K562 (cell line): ENCODE measurements at places on chromosomes 12 and 14.

- DNase-seq = peak; percentile 0
Measured at GRCh38 chr12:34401659-34402227, 379.4 kb downstream of the ALG10 start.

DNA sequence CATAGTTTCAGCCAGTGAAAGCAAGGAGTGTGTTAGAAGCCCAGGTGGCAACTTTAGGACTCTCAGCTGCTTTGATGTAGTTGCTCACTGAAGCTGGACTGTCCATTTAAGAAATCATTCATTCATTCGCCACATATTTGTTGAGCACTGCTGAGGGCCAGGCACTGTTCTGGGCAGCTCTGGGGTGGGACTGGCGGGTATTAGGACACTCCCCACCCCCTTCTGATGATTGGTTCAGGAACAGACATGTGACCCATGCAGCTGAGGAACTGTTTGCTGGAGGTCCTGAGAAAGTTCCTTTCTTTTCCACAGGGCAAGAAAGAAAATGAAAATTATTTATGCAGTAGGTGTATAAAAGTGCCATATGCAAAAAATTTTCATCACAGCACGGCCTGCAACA is 70.3 kb upstream of the CHST11 start:
- peak; percentile 43 for DNase-seq

DNA sequence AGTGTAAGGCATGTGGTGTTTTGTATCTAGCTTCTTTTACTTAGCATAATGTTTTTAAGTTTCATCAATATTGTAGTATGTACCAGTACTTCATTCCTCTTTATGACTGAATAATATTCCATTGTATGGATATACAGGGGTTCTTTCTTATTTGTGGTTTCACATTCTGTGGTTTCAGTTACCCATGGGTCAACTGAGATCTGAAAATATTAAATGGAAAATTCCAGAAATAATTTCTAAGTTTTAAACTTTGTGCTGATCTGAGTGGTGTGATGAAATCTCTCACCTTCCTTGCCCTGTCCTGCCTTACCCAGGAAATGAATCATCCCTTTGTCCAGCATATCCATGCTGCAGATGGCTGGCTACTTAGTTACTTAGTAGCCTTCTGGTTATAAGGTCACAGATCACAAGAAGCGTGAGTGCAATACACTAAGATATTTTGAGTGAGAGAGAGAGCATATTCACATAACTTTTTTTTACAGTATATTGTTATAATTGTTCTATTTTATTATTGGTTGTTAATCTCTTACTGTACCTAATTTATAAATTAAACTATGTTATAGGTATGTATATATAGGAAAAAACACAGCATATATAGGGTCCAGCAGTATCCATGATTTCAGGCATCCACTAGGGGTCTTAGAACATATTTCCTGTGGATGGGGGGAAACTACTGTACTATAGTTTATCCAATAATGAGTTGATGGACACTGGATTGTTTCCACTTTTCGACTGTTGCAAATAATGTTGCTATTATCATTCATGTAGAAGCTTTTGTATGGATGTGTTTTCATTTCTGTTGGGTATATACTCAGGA is 59.6 kb upstream of the LRTM2 start:
- no peak for DNase-seq

DNA sequence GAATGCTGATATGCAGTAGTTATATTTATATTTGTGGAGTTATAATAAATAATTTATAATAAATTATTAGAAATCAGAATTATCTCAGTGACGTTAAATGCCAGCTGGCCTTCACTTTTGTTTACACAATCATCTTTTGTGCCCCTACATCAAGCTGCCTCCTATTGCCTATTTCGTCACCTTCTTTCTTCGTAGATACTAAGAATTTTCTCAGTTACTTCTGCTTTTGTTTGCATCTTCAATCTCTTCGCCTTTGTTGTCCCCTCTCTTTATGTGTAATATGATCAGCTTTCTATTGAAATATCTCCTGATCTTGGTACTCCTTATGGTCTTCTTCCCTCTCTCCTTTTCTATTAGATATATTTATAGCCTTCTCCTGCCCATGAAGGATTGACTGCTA is 197.0 kb downstream of the ERC1 start:
- DNase-seq = no peak

DNA sequence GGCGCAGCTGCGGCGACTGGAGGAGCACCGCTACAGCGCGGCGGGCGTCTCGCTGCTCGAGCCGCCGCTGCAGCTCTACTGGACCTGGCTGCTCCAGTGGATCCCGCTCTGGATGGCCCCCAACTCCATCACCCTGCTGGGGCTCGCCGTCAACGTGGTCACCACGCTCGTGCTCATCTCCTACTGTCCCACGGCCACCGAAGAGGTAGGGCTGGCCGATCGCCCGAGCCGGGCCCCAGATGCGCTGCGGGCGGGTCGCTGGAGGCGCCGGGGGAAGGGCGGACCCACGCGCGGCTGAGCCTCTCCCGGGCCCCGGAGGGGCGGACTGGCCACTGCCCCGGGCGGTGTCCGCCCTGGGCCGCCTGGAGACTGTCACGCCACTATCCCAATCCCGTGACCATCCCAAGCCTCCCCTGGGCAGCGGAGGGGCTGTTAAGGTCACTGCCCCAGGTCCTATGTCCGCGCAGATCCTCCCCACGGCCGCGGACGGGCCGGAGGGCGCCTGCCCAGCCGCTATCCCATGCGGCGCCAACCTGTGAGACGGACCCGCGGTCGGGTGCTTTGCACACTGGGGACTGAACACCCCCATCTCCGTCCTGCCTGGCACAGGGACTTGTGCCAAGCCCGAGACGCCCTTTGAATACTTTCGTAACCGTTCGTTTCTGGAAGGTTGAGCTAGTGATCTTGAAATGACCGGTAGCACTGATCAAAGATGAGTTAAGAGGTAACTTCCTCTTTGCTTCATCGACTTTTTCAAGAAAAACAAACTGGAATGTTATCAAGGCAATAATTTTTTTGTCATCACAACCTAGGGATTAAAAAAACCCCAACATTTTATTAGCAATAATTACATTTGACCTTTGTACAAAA is 725 bp downstream of the CHPT1 start:
- DNase-seq = peak; percentile 49

DNA sequence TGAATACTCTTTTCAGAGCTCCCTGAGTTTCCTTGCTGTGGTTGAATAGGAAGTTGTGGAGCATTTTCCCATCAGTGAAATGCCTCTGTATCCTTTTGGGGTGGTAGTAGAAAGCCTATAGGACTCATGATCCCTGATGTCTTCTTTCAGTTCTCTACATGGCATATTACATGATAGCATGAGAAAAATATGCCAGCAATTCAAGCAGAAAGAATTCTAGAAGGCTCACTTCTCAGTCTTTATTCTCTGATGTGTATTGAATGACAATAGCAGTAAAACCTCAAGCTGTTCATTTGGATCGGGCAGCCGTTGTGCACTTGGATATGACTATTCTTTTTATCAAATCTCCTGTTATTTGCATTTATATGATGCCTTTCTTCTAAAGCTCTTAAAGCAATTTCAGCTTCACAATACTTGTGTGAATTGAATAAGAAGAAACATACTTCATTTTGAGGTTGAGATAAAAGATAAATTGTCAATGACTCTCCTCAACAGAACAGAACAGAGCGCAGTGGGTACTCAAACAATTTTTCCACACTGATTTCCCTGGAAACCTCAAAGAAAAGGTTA is 251.5 kb upstream of the FBXO33 start:
- DNase-seq = no peak

DNA sequence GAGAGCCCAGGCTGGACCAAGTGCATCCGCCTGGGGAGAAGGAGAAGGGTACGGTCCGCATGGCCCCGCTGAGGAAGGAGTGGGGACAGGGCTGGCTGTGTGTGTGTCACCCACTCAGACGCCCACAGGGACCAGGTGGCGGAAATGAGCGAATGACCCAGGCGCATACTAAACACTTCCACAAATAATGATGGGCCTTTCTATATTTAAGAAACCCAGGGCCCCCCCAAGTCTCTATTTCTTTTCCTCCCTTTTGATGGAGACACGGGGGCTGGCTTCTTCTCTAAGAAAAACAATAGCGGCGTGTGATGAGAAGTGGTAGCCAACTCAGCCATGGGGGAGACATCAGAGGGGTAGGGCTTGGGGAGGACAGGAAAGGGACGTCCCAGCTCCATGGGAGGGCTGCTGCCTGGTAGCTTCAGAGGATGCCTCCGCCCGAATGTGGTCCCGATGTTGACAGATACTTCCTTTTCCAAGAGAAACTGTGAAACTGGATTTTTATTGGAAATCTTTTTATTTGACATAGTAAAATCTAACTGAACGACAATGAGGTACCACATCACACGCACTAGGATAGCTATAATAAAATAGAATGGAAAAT is 6.3 kb upstream of the MAP1LC3B2 start:
- DNase-seq = no peak

- DNase-seq = no peak
Measured at GRCh38 chr14:41403360-41403759, 203.3 kb upstream of the LRFN5 start.

DNA sequence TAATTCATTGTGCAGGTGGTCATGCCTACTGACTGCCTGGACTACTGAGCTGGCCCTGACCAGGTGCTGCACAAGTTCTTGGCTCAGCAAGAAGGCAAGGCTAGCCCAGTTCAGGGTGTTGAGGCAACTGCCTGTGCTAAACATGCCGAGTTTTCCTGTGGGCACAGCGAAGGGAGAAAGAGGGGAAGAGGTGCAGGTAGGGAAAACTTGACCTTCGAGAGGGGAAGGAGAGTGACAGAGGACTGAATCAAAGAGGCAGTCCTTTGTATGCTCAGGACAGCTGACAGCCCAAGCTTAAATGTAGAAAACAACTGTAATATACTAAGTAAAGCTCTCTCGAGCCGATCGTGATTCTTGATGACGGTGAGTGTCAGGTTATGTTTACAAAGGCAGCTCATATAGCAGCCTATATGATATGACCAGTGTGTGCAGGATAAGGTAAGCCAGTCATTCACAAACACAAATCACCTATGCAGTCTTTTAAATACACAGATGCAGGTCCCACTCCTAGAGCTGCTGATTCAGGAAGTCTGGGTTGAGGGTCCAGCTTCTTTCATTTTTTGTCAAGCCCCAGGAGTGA is 2.6 kb downstream of the IRAK3 start:
- no peak for DNase-seq

GRCh38 chr14:62429683-62430082 is 615.6 kb downstream of the KCNH5 start:
- no peak for DNase-seq

GRCh38 chr14:73323896-73324399 is 86.6 kb downstream of the PAPLN start:
- DNase-seq = no peak

DNA sequence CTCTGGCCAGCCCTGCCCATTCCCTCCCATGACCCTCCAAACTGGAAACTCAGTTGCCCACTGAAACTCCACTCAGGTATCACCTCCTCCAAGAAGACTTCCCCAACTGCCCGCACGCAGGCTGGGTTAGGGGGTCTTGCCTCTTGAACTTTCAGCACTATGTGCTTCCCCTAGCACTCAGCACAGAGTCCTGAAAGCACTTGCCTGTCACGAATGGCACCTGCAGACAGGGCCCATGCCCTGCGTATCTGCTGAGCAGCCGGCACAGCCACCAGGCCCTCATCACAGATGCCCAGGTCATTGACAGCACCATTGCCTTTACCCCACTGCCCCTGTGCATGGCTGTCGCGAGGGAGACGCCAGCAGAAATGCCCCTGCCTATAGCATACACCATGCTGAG is 11.2 kb downstream of the CCDC88C start:
- no peak for DNase-seq

GRCh38 chr14:102778338-102779083 is 1.3 kb downstream of the TRAF3 start:
- no peak for DNase-seq

- no peak for DNase-seq
Measured at GRCh38 chr14:85536833-85537190, 6.9 kb downstream of the FLRT2 start.

DNA sequence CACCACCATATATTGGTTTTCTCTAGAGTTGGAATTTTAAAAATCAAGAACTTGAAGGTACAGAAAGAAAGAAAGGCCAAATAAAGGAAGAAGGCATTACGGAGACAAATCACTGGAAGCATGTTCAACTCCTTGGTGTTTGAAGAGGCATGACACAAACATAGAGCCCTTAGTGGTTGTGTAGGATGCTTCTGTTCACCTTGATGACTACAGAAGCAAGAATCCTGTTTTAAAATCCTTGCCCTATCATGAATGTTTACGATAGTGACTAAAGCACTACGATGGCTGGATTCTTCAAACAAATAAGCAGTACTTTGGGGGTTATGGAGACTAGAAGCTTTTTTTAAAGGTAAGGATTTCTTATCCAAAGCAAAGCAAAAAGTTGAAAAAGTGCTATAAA is 10.3 kb upstream of the ISM2 start:
- no peak for DNase-seq

DNA sequence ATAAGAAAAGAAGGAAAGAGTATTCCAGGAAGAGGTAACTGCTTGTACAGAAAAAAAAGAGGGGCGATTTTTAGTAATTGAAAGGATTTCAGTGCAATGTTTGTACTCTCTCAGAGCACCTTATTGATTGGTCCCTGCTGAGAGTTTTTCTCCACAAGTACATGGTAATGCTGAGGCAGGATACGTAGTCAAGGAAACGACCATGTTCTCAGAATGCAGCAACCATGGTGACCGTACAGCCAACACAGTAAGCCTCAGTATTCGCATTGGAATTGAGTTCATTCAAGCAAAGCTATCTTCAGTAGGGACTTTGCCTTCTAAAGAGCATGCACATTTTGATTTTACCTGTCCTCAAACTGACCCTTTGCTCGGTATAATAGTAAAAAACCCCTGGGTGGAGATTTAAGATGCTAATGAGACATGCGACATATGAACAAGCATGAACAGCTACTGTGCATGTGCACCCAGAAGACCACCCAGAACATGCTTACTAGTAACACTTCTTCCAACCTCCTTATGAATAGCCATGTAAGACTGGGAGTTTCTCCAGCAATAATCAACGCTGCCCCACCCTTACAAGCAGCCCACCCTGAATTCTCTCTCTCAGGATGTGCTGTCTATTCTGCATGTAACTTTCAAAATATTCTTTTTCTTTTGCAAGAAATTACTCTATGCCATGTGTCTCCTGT is 6.2 kb upstream of the SLC41A2 start:
- DNase-seq = no peak

GRCh38 chr14:20377171-20377570 is 33.7 kb downstream of the PARP2 start:
- no peak for DNase-seq

- no peak for DNase-seq
Measured at GRCh38 chr12:52969828-52970569, 21.1 kb downstream of the KRT18 start.

DNA sequence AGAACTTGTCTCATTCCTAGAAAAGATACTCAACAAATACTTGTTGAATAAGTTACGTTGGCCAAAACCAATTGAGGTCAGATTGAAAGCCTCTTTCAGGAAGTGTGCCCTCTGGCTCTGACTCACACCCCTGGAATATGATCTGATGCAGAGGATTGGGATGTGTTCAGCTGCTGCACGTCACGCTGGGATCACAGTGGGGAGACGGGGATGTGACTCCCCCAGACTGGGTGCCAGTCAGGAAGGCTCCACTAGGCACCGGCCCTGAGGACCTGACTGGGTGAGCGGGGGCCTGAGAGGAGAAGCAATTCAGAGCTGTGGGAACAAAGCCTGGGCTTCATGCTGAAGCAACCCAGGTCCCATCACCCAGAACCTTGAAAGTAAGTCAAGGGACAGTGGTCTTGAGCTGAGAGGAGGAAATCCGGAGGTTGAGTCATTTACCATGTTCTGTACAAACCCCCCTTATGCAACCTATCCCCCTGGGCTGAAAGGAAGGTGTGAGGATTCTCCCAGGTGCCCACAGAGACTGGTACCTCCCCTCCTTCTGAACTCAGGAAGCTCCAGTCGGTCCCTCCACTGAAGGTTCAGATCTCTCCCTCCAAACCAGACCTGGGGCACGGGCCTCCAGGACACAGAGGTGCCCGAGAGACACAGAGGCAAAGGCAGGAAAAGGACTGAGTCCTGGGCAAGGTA is 3.9 kb downstream of the CEBPE start:
- no peak for DNase-seq
